ENCODE measurements at places on chromosomes 16 and 17. TPM values are rescaled to one million over a fixed set of nuclear protein-coding genes. Genes with fewer than 3 reads are reported as not detected.

DNA sequence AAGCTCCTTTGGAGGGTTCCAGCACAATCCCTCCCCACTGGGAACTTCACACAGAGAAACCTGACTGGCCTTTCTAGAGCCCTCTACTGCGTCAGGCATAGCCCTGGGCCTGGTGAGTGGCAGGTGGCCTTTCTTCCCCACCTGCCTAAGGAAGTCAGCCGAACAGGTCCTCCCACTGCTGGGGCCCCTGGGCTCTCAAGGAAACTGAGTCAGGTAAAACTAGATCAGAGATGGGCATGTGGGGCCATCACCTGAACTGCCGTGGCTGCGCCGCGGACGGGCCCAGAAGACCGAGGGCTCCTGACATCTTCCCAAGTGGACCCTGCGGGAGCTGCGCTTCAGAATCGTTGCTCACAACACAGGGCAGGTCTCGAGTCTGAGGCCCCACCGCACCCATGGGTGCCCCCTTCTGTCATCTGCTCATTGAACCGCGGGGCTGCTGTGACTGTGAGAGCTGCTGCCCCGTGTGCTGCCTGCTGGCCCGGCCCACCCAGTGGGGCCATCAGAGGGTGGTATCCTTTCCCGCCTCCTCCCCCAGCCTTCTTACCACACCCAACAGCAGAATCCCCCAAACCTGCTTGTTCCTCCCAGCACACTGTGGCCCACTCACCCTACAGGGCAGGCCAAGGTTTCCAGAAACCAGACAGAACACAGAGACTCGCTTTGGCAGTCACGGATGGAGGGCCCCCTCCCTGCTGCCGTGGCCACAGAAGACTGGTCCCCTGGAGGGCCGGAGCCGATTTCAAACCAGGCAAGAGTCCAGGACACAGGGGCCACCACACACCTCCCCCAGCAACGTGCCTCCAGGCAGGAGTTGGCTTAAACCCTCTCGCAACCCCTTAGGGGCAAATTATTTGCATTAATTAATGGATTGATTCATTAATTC is 81.1 kb downstream of the TBC1D16 start:
- H3K4me3 ChIP-seq: no peak overlapping the region
- H3K27ac ChIP-seq: no peak overlapping the region
- H3K4me1 ChIP-seq: no peaks in the 10 kb centered on the region
- no peaks in the 10 kb centered on the region for H3K36me3 ChIP-seq

SEC14L5 gene
- total RNA-seq: 0.88 TPM

TENT4B gene
- 6.8 TPM for total RNA-seq

DRC3 gene
- 0.39 TPM for total RNA-seq

SHBG gene
- total RNA-seq: 0.64 TPM

TLCD3A gene
- 1.4 TPM for total RNA-seq

GRCh38 chr16:89197033-89197632 is 3.2 kb downstream of the SLC22A31 start:
- H3K4me1 ChIP-seq: no peaks in the 10 kb centered on the region
- DNase-seq: peak; percentile 45
- peaks cover 23% of the 10 kb centered on the region for H3K36me3 ChIP-seq
- H3K27ac ChIP-seq: no peak overlapping the region

DNA sequence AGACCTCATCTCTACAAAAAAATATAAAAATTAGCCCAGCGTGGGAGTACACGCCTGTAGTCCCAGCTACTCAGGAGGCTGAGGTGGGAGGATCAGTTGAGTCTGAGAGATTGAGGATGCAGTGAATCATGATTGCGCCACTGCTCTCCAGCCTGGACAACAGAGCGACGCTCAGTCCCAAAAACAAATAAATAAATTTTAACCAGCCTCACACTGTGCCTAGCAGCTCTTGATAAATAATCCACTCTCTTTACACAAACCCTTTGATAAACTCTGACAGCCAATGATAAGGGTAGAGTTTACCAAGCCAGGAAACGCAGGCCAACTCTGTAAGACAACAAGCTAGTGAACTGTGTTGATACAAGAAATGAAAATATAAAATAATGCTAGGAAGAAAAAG is 32.7 kb downstream of the LITAF start:
- peaks cover 5% of the 10 kb centered on the region for H3K4me1 ChIP-seq
- no peak overlapping the region for H3K4me3 ChIP-seq
- no peaks in the 10 kb centered on the region for H3K27me3 ChIP-seq
- no peak for DNase-seq

DNA sequence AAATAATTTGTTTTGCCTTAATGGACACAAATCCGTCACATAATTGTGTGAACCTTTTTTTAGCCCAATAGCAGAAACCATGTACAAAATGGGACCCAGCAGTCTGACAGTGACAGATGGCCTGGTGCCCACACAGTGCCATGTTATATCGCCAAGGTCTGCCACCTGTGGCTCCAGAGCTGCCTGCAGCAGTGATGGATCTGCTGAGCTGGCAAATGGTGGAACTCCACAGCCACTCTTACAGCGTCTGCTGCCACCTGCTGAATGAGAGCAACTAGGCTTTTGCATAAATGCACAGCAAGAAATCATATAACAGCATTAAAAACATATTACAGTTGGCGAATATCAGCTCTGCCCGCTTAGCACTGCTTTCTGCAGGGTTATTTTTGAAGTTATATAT is 59.4 kb downstream of the NUP93 start:
- no peak for DNase-seq
- no peaks in the 10 kb centered on the region for H3K27me3 ChIP-seq
- no peaks in the 10 kb centered on the region for H3K4me1 ChIP-seq
- no peak overlapping the region for H3K27ac ChIP-seq

DNA sequence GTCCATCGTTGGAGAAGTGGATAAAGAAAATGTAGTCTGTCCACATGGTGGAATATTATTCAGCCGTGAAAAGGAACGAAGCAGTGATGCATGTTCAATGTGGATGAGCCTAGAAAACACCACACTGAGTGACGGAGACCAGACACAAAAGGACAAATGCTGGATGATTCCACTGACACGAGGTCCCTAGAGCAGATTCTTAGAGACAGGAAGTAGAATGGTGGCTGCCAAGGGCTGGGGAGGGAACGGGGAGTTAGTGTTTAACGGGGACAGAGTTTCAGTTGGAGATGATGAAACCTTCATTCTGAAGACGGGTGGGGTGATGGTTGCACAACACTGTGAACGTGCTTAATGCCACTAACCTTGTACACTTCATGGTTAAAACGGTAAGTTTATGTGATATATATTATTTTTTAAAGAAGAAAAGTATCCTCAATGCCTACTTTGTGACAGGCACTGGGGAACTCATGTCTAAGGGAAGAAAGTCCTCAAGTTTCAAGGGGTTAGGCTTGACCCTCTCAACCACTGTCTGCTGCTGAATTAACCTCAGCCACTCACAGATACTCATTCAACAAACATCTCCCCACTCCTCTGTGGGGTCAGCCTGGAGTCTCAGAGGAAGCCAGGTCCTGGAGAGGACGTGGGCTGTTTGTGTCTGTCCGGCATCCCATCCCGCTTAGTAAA is 17.6 kb downstream of the C16orf74 start:
- H3K36me3 ChIP-seq: no peaks in the 10 kb centered on the region
- no peaks in the 10 kb centered on the region for H3K27me3 ChIP-seq
- H3K4me3 ChIP-seq: no peak overlapping the region
- H3K27ac ChIP-seq: no peak overlapping the region
- DNase-seq: peak; percentile 73

GRCh38 chr17:16927641-16928321 is 44.1 kb downstream of the TNFRSF13B start:
- H3K4me3 ChIP-seq: no peak overlapping the region
- H3K27me3 ChIP-seq: no peaks in the 10 kb centered on the region
- no peaks in the 10 kb centered on the region for H3K36me3 ChIP-seq
- H3K27ac ChIP-seq: no peak overlapping the region
- no peak for DNase-seq
- no peaks in the 10 kb centered on the region for H3K4me1 ChIP-seq
